Occipital lobe (tissue), 3 donors: ENCODE measurements at places on chromosomes 11 and 22. TPM values are rescaled to one million over a fixed set of nuclear protein-coding genes. Genes with fewer than 3 reads are reported as not detected.

The TUB gene
- total RNA-seq = 88.3 TPM

The AAMDC gene
- total RNA-seq = 8.6 TPM

The RAB38 gene
- 0.78 TPM for total RNA-seq

The ATG13 gene
- total RNA-seq = 54.3 TPM

The DBX1 gene
- not detected for total RNA-seq

The POU2AF2 gene
- total RNA-seq = not detected

The OR6T1 gene
- not detected for total RNA-seq

The VPS11 gene
- total RNA-seq = 22.1 TPM

The CRYAB gene
- total RNA-seq = 10.3 TPM

The ZBTB16 gene
- total RNA-seq = 9.7 TPM

The CCDC116 gene
- 0.16 TPM for total RNA-seq

The KRTAP5-9 gene
- total RNA-seq = not detected

The OR5M11 gene
- total RNA-seq = not detected

The BATF2 gene
- not detected for total RNA-seq

The HEPN1 gene
- total RNA-seq = not detected

The FAM111B gene
- 3.9 TPM for total RNA-seq

The LTO1 gene
- total RNA-seq = 17.9 TPM

The DDT gene
- 68.6 TPM for total RNA-seq
